ENCODE measurements at places on chromosomes 1 and 21.
A peak's percentile ranks its signal among the peaks of the same experiment; 100 is the strongest.

DNA sequence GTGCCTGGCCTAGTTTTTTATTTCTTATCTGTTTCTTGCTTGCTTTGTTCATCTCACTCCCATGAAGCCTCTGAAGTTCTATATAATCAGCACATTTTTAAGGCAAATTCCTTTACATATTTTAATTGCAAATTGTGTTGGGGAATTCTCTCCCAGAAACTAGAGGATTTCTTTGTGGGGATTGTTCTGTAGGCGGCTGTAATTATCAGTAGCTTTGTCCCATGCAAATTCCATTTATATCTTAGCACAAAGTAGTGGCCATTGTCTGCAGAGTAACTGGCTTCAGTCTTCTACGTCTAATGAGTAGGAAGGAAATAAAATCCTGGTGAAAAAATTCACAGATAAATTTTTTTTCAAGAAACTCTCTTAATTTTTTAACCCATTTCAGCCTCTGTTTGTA is 35.7 kb downstream of the CLEC20A start:
- H3K27ac ChIP-seq = peak overlapping the region; percentile 36
- DNase-seq = no peak
- no peaks in the 10 kb centered on the region for H3K36me3 ChIP-seq
- no peaks in the 10 kb centered on the region for H3K27me3 ChIP-seq
- peaks cover 9% of the 10 kb centered on the region for H3K4me1 ChIP-seq

DNA sequence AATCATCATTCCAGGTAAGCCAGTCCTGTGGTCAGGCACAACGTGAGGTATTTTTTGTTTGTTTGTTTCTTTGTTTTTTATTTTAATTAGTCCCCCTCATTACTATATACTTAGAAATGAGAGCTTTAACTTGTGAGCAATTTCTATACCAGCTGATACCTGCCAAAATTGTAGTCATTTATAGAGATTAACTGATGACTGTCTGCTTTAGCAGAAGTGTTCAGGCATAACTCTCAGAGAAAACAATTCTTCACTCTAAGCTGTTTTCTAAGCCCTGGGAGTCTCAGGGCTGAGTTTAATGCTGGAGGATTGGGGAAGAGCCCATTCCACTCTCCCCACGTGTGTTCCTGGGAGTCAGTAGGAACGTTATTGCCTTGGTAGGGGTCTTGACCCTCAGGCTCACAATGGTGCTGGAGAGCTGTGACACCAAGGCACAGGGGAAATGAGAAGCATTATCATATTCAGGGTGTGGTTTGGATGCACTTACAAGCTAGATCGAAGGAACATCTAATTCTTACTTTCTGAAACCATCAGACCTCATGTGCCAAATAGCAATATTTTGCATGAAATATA is 168.2 kb downstream of the CLIC6 start:
- no peak for DNase-seq
- no peaks in the 10 kb centered on the region for H3K27me3 ChIP-seq
- H3K36me3 ChIP-seq = peaks cover 55% of the 10 kb centered on the region

GRCh38 chr1:63622849-63623566 is 29.8 kb downstream of the PGM1 start:
- no peaks in the 10 kb centered on the region for H3K27me3 ChIP-seq
- no peak overlapping the region for H3K27ac ChIP-seq
- H3K36me3 ChIP-seq = no peaks in the 10 kb centered on the region
- H3K4me3 ChIP-seq = no peak overlapping the region
- DNase-seq = no peak

DNA sequence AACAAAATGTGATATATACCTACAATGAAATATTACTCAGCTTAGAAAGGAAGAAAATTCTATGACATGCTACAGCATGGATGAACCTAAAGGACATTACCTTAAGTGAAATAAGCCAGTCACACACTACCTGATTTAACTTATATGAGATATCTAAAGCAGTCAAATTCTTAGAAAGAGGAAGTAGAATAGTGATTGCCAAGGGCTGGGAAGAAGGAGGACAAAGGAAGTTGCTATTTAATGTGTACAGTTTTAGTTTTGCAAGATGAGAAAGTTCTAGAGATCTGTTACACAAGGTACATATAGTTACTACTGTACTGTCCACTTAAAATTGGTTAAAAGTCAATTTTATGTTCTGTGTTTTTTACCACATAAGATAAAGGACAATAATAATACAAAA is 87.5 kb upstream of the KCTD3 start:
- no peak overlapping the region for H3K4me3 ChIP-seq
- no peak for DNase-seq
- H3K27ac ChIP-seq = no peak overlapping the region
- no peaks in the 10 kb centered on the region for H3K27me3 ChIP-seq
- H3K4me1 ChIP-seq = no peaks in the 10 kb centered on the region

GRCh38 chr1:232435729-232436128 is 194.2 kb downstream of the SIPA1L2 start:
- no peaks in the 10 kb centered on the region for H3K27me3 ChIP-seq
- no peaks in the 10 kb centered on the region for H3K4me1 ChIP-seq
- H3K36me3 ChIP-seq = no peaks in the 10 kb centered on the region
- DNase-seq = no peak

DNA sequence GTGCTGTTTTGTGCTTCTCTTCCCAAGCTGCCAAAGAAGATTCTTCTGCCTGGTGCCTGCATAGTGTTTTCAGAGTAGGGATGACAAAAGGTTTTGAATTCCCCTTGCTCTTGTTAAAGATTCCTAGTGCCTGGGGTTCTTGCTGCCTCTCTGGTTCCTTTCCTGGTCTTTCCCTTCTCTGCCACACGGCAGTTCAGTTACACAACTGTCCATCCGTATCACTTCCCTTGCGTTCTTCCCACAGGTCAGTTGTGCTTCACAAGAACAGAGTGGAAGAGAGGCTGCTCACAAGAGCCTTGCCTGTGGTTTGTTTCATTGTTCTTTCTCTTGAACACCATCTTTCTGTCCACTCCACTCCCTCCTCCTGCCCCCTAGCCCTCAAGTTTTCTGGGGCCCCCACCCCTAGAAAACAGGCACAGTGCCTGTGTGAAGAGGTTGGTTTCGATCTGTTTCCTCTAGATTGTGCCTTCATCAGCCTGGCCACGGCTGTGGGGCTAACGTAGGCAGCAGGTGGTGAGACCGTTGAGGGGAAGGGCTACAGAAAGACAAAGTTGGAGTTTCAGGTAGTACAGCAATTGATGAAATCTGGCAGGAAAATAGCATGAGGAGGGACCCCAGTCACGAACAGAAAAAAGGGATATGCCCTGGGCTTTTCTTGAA is 5.8 kb downstream of the VASH2 start:
- H3K27me3 ChIP-seq = peaks cover 40% of the 10 kb centered on the region
- no peaks in the 10 kb centered on the region for H3K4me1 ChIP-seq
- no peak for DNase-seq
- no peak overlapping the region for H3K4me3 ChIP-seq
- H3K27ac ChIP-seq = no peak overlapping the region
